Testis (tissue), 5 donors: ENCODE measurements at places on chromosomes 2 and 18. TPM values are rescaled to one million over a fixed set of nuclear protein-coding genes. Genes with fewer than 3 reads are reported as not detected.

The MLPH gene
- 7.4 TPM for total RNA-seq

The NPPC gene
- not detected for total RNA-seq

The MRO gene
- total RNA-seq, result 87.4 TPM

The CGREF1 gene
- 6.6 TPM for total RNA-seq

The PCARE gene
- 0.06 TPM for total RNA-seq

The TRPM8 gene
- total RNA-seq, result 2.2 TPM

The REG3G gene
- total RNA-seq, result 22.3 TPM

The TAF1B gene
- total RNA-seq, result 22.0 TPM

DNA sequence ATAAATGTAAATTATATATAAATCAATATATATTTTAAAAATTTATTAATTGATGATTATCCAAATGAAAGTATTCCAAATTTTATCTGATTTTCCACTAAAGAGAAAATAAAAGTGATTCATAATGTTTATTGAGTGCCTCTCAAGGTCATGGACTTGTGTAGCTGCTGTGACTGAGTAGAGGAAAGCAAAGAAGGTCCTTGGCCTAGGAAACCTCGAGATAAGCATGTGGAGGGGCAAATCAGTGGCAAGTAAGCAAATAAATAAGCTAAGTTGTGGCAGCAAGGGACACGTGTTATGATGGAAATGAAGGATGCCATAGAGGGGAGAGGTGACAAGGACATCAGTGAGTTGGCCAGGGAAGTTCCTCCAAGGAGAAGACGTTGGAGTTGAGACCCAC is 866.1 kb upstream of the ID2 start:
- no peak for DNase-seq

- DNase-seq, result peak; percentile 46
Observed at GRCh38 chr2:35973132-35973736, 382.3 kb upstream of the CRIM1 start.

DNA sequence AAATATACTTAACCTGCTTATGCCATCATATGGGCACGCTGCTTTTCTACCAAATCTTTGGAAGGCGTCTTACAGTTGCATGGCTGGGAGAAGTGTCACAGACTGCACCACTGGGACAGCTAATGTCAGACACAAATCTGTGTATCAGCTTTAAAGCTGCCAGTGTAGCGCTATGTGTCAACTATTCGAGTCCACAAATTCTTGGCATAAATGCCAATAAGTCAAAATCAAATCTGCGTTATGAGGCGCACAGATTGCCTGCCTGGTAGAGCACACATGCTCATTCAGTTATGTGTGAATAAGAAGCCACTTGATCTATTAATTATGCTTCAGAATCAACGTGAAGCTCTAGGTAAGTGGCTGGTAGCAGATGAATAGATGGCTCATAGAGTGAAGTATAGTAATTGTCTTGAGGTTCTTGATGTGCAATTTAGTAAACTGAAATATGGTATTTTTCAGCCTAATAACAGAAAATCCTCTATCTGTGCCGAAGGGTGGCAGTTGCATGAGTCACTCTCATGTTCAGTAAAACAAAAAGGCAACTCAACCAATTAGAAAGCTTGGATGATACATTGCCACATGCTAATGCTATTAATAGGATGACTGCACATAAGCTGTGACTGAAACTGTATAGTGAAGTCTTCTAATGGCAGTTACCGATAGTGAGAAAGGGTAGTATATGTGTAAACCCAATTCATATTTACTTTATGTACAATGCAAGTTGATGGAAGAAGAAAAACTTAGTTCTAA is 52.0 kb downstream of the DCC start:
- no peak for DNase-seq

GRCh38 chr2:65545837-65546805 is 113.7 kb upstream of the SPRED2 start:
- no peak for DNase-seq

GRCh38 chr2:76946631-76947145 is 575.5 kb downstream of the LRRTM4 start:
- no peak for DNase-seq

DNA sequence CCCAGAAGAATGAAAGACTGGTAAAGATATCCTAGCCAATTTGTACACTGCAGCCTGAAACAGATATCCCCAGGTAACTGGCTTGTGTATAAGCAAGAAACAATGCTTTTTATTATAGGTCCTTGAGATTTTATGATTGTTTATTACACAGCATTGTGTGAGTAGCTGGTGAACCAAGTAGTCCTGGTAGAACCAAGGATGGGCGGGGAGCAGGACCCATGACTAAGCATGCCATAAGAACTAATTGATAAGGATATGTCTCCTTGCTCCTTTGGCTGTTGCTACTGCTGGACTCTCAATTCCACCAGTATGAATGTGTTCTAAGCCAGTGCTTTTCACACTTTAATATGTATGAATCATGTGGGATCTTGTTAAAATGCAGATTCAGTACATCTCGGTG is 12.3 kb upstream of the ALMS1 start:
- no peak for DNase-seq

GRCh38 chr2:45256867-45257641 is 247.8 kb upstream of the SIX2 start:
- no peak for DNase-seq

DNA sequence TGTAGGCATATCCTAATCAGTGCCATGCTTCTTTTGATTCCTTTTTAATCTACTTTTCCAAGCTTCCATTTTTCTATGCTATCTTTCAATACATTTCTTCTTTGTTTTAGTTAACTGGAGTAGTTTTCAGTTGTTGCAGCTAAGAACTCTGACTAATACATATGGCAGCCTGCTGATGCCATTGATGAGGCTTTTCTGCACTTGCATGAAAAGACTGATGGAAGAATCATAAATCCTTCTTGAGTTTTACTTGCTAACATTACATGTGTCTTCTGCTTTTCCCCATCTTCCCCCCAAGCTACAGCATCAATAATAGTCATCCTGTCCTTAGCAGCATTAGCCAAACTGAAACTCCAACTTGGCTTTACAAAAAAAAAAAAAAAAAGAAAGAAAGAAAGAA is 203.3 kb downstream of the LRP1B start:
- DNase-seq, result no peak

- DNase-seq, result no peak
Observed at GRCh38 chr2:171939743-171940071, 17.4 kb downstream of the HAT1 start.
